COLO829 (cell line): ENCODE measurements at places on chromosomes 16 and 17.

GRCh38 chr17:77128896-77129567 is 11.7 kb upstream of the SEC14L1 start:
- DNase-seq = no peak

- DNase-seq = no peak
These were observed 10.3 kb downstream of the CNTNAP4 start for GRCh38 chr16:76287466-76287865.

DNA sequence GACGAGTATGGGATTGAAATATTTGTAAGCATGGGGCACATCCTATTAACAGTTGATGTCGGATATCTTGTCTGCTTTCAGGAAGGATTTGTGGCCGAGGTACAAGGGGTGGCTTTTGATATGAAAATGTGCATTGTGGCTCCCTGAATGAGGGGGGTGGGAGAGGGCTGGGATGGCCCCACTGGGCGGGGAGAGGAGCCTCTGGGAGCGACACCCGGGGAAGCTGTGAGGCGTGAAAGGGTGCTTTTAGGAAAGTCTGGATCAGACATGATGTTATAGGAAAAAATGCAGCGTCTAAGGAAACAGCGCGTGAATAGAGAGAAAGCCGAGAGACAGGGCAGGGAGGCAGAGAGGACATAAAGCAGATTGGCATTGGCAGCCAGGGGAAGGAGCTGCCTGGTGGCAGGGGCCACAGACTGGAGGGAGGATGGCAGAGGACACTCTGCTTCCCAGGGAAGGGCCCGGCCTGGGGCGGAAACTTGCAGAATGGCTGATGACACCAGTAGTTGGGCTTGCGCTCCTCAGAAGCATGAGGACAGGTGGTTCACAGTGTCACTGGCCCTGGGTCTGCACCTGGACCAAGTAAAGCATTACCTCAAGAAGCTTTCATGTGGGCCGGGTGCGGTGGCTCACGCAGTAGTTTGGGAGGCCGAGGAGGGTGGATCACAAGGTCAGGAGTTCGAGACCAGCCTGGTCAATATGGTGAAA is 95.7 kb downstream of the NTN1 start:
- DNase-seq = no peak

DNA sequence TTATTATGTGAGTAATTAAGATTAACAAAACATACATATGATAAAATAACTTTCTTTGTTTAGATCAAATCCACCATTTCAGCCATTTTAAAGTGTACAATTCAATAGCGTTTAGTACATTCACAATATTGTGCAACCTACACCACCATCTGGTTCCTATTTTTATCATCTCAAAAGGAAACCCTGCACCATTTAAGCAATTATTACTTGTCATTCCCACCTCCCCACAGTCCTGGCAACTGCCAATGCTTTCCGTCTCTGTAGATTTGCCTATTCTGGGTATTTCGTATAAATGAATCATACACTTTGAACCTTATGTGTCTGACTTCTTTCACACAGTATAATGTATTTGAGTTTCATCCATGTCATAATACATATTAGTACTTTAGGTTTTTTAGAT is 162.5 kb upstream of the CNTNAP4 start:
- DNase-seq = no peak

- DNase-seq = no peak
These were observed at the start of gene VMO1 for GRCh38 chr17:4786106-4786511. Gene VMO1, minus strand, starts transcription at chr17:4786364. Its CDS starts 12 bp downstream, at chr17:4786352.
